ENCODE measurements at places on chromosomes 13 and 19.

DNA sequence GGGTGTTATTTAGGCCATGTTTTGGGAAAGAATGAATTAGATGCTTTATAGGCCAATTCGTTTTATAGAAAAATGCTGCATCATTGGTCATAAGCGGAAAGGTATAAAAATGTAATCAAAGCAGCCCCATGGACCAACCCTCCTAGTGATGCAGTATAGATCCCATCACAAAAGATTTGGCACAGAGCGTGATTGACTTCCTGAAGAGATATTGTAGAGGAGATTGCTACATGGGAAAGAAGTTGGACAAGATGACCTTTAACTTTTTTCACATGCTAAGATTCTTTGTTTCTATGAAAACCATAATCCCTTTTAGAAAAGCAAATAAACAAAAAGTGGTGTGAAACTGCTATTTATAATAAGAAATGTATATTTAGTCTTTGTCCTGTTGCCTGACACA, 136.5 kb upstream of the FNDC3A start:
- DNase-seq = no peak

DNA sequence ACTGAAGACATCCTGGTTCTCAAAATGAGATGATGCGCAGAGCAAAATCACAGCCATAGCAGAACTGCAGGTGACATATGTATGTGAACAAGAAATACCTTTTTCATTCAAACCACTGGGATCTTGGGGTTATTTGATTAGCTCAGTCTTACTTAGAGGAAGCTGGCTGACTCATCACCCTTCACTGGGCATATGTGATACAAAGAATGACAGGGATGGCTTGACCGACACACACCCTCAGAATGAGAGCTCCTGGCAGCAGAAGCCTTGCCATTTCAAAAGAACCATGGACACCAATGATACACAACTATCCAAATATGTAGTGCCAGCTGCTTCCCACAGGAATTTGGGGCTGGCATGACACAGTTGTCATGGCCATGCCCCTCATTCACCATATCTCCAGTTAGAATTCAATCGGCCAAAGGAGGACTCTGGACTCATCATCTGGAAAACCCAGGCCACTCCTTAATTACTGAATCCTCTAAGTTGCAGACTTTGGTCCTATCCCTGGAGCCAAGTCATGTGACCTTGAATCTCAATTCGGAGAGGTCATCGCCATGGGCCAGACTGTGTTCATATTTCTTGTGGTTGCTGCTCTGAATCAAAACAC, 115.8 kb downstream of the KATNAL1 start:
- DNase-seq = peak; percentile 68

DNA sequence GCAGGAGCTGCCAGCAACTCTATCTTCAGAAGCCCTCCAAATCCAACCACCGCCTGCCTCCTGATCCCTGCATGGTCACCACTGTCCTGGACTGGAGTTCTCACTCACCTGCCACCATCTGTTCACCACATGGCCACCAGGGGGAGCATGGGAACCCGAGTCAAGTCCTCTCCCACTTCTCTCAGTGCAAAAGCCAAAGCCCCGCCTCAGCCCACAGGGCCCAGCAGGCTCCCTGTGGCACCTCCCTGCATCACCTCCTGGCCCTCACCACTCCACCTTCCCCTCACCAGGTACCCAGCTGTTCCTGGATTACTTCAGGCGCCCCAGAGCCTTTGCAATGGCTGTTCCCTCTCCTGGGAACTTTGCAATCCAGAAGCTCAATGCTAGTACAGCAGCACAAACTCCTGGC, 5.3 kb downstream of the DHPS start:
- DNase-seq = peak; percentile 76

- peak; percentile 26 for DNase-seq
Observed at GRCh38 chr13:27203854-27204253, 32.2 kb upstream of the USP12 start.

DNA sequence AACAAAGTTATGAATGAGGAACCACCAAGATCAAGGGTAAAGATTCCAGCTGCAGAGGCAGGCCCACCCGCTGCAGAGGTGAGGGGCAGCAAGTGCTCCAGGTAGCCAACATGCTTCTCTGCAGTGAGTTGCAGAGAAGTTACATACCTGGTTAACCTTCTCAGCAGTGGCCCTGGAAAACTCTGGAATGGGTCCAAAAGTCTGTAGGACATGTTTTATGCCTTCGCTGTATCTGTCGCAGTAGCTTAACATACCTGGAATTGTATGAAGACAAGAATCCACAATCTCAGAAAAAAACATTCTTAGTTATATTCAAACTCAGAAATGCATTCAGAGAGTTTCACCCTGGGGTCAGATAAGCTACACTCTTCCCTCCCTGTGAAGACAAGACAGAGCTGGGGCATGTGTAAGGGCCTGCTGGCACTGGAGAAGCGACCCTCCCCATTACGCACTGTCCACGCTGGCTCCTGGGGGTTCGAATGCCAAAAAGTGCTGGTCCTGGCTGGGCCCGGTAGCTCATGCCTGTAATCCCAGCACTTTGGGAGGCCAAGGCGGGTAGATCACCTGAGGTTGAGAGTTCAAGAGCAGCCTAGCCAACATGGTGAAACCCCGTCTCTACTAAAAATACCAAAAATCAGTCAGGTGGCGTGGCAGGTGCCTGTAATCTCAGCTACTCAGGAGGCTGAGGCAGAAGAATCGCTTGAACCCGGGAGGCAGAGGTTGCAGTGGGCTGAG, 121.0 kb downstream of the CRYL1 start:
- DNase-seq = no peak

DNA sequence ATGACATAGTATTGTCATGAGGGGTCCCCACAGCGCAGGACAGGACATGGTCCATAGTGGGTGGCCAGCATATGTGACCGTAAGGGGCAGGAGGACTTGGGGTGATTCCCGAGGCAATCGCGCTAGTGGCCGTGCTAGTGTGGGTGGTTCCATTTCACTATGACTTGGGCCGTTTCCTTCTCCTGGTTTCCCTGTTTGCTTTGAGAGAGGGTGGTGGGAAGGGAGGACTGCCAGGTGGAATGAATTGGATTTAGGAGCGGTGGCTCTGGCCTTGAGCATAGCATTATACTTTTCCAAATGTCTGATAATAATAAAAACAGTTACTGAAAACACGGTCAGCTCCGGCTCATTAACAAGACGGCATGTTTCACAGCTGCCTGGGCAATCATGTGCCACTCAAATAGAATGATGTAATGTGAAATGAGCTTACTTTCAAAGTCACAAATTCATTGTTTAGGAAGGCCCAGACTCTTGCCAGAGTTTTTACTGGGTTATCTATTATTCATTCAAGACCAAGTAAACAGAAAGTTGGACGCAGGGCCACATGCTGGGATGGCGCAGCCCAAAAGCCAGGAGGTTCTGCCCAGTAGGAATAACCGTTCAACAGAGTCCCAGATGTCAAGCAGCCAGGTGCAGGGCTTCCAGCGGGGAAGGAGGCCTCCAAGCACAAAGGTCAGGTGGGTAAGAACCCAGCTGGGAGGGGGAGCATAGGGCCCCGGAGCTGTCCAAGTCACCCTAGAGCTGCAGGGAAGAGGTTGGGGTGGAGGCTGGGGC, 19.6 kb upstream of the SLC15A1 start:
- no peak for DNase-seq

DNA sequence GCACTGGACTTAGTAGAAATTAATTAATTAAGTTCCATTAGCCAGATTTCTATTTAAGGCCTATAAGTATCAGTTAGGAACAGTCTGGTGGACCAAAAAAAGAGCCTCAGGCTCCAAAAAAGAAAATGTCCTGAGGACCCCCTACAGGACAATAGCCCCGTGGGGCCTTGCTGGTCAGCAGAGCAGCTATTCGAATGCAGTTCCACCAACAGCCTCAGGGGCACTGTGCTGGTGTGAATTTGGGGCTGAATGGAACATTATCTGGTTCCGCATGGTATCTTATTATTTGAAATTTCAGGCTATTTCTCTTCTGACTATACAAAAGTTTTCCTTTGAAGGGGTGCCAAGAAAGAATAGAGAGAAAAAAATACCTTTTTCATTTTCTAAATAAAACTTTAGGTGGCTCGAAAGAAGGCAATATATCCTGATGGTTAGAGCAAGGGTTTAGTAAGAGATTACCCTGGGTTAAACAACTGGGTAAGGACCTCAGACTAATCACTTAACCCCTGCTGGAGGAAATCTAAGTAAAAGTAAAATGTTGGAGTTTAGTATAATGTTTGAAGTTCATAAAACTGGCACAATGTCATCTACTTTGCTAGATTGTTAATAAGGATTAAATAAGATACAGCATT, 147.2 kb downstream of the MIPEP start:
- no peak for DNase-seq

DNA sequence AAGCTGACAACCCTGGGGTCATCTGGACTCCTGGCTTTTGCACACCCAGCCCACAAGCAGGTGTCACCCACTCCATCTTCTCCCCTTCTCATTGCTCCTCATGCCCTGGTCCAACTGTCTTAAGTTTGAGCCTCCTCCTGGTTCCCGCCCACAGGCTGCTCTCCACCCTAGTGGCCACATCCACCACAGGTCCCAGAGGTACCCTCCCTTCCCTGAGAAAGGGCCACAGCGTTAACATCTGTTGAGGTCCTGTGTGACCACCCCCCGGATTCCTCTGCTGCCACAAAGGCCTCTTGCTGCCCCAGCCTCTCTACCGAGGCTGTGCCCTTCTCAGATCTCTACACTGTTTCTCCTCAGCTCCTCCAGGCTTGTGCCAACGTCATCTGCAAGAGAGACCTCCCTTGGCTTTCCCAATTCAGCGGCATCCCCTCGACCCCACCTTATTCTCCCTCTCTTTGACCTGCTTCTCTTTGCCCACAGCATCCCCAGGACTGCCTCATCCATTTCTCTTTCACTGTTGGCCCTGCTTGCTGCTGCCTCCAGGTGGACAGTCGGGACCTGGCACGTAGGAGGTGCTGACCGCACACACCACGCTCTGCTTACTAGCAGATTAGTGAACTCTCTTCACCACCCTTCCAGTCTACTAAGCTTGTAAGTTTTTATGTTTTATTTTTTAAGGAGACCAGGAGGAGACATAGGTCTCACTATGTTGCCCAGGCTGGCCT, 33.3 kb downstream of the SUGP2 start:
- DNase-seq = peak; percentile 19
